ENCODE measurements at places on chromosomes 1 and 21.

DNA sequence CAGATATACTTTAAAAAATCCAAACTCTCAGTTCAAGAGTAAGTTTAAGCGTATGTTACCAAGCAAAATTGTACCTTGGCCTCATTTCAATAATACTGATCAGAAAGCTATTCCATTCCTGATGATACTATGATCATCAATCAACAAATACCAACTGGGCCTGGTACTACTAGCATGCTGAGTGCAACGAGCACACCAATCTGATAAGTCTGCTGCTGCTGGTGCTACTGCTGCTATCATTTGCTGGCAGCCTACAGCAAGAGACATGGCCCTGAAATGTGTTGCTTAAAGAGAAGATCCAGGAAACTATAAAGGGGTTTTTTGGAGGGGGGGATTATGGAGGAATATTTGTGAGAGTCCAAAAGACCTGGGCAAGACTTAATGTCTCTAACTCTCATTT, 39.7 kb downstream of the NME7 start:
- no peaks in the 10 kb centered on the region for H3K36me3 ChIP-seq
- H3K4me1 ChIP-seq = no peaks in the 10 kb centered on the region
- no peaks in the 10 kb centered on the region for H3K27me3 ChIP-seq
- DNase-seq = no peak
- no peak overlapping the region for H3K4me3 ChIP-seq

DNA sequence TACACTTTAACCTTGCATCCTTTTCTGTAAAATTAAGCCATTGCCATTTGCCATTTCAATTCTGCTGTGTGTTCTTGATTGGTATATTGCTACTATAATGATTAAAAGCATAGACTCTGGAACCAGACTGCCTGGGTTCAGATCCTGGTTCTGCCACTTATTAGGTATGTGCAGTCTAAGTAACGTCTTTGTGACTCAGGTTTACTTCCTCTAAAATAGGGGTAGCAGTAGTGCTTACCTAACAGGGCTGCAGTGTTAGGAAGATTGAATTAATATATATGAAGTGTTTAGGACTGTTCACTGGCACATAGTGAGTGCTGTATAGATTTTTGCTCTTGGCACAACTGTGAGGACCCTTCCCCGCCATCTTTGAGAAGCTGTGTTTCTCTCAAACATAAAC, 4.4 kb downstream of the CDC42 start:
- no peaks in the 10 kb centered on the region for H3K36me3 ChIP-seq
- H3K4me1 ChIP-seq = peaks cover 74% of the 10 kb centered on the region
- H3K27me3 ChIP-seq = no peaks in the 10 kb centered on the region
- no peak overlapping the region for H3K27ac ChIP-seq

- no peaks in the 10 kb centered on the region for H3K27me3 ChIP-seq
- H3K36me3 ChIP-seq = no peaks in the 10 kb centered on the region
- DNase-seq = no peak
- no peak overlapping the region for H3K4me3 ChIP-seq
Measured at GRCh38 chr1:154413177-154413783, 8.1 kb downstream of the IL6R start.

- no peak for DNase-seq
- H3K4me1 ChIP-seq = peaks cover 14% of the 10 kb centered on the region
- H3K4me3 ChIP-seq = no peak overlapping the region
- H3K36me3 ChIP-seq = no peaks in the 10 kb centered on the region
Measured at GRCh38 chr1:231357187-231357772, 19.2 kb downstream of the SPRTN start.

- H3K36me3 ChIP-seq = no peaks in the 10 kb centered on the region
- no peaks in the 10 kb centered on the region for H3K27me3 ChIP-seq
- DNase-seq = no peak
Measured at GRCh38 chr1:199157494-199157893, 518.7 kb downstream of the PTPRC start.

DNA sequence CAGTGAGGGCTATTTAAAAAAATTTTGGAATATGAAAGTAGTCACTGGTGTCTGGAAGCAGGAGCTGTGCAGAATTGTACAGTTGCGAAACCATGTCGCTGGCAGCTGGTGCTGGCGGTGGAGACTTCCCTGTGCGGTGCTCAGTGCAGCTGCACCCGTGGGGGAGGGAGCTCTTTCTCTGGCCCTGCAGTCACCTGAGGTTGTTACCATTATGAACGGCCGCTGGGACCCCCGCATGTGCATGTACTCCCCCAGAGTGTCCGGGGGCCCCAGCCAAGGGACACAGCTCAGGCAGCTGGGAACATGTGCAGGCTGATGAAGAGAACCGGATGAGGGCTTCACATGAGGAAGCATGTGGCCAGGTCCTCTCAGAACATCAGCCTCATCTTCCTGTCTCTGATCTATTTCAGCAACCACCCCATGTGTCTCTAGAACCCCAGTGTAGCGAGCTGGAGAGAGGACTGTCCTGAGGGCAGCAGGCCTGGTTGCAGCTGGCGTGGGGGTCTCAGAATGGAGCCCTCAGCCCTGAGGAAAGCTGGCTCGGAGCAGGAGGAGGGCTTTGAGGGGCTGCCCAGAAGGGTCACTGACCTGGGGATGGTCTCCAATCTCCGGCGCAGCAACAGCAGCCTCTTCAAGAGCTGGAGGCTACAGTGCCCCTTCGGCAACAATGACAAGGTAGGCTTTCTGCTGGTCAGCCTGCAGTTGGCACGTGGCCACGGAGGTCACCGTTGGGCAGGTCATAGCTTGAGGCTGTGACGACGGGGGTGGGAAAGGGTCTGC, at the start of gene TRPM2:
TSS of gene TRPM2 (plus strand) at position 431 of the 780 bp plus-strand sequence. CDS start at position 511, 80 bp downstream.
- peaks cover 45% of the 10 kb centered on the region for H3K27me3 ChIP-seq
- peak within 1 kb of the TSS; percentile 55 for H3K27ac ChIP-seq
- no peak for DNase-seq

DNA sequence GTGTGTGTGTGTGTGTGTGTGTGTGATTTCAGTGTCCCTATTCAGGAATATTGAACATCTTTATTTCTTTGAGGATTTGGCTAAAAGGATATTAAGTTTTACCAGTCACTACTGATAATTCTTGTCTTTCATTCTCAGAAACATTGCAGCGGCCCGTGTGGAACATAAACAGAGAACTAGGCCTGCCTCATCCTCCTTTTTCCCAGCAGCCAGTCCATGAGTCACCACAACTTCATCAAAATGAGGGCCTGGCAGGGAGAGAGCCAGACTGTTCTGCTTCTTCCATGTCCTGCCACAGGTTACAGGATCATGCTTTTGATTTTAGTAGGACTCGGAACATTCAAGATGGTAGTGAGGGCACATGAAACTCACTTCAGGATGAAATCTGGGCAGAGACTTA, 50.7 kb downstream of the LRIG2 start:
- no peaks in the 10 kb centered on the region for H3K4me1 ChIP-seq
- H3K4me3 ChIP-seq = no peak overlapping the region
- DNase-seq = no peak
- H3K27me3 ChIP-seq = no peaks in the 10 kb centered on the region
- H3K27ac ChIP-seq = no peak overlapping the region

- H3K36me3 ChIP-seq = no peaks in the 10 kb centered on the region
- H3K4me1 ChIP-seq = peaks cover 37% of the 10 kb centered on the region
- no peak overlapping the region for H3K4me3 ChIP-seq
- H3K27me3 ChIP-seq = no peaks in the 10 kb centered on the region
Measured at GRCh38 chr21:45949928-45950739, 31.4 kb upstream of the COL6A1 start.

DNA sequence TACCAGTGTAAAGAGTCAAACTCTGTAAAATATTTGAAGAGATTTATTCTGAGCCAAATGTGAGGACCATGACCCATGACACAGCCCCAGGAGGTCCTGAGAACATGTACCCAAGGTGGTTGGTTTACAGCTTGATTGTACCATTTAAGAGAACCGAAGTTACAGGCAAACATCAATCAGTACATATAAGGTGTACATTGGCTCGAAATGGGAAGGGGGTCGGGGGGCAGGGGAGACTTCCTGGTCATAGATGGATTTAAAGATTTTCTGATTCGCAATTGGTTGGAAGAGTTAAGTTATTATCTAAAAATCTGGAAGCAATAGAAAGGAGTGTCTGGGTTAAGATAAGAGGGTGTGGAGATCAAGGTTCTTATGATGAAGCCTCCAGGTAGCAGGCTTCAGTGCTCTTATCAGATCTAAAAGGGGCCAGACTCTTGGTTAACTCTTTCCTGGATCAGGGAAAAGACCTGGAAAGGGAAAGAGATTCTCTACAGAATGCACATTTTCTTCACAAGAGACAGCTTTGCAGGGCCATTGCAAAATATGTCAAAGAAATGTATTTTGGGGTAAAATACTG, 47.5 kb upstream of the NTPCR start:
- no peaks in the 10 kb centered on the region for H3K27me3 ChIP-seq
- DNase-seq = no peak
- no peaks in the 10 kb centered on the region for H3K36me3 ChIP-seq
- no peaks in the 10 kb centered on the region for H3K4me1 ChIP-seq
- no peak overlapping the region for H3K27ac ChIP-seq

GRCh38 chr21:16751695-16752474, 761.0 kb upstream of the CXADR start:
- H3K4me1 ChIP-seq = no peaks in the 10 kb centered on the region
- no peak overlapping the region for H3K4me3 ChIP-seq
- no peak for DNase-seq
- no peak overlapping the region for H3K27ac ChIP-seq
- H3K36me3 ChIP-seq = no peaks in the 10 kb centered on the region

Measured in sigmoid colon (tissue), 7 donors.